ENCODE measurements at places on chromosomes 2 and 18.

- no peak for DNase-seq
Observed at GRCh38 chr2:10520154-10520553, 72.0 kb upstream of the ODC1 start.

GRCh38 chr2:72830273-72830672, 4.4 kb upstream of the EXOC6B start:
- DNase-seq, result no peak

DNA sequence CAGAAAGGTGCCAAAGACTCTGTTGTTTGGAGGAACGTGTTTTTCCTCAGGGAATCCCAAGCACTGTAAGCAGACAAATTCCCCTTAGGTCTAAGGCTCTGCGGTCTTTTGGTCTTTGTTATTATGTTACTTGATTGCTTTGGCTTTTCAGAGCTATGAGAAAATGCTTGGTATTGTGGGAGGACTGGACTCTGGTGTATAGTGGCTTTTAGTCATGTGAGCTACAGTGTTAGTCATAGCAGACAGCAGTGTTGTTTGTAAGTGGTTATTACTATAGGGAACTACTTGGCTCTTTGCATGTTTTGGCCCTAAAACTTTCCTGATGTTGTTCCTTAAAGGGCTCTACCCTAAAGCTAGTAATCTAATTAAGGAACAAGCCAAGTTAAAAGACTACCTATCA, 956.2 kb upstream of the LRATD1 start:
- DNase-seq, result no peak

DNA sequence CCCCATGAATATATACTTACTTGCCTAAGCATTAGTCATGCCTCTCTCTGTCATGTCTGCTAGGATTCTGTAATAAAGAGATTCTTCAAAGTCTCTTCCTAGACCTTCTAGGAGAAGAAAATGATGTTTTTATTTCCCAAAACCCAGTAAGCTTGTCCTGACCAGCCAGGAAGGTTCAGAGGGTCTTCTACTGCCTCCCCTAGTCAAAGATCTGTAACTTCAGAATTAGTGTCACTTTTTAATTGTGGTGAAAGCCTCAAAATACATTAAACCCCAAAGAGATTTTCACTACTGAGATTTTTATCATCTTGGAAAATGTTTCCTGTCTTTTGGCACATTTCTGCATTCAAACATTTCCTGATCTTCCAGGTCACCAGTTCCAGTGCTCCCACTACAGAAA, 232.9 kb upstream of the STK17B start:
- DNase-seq, result no peak

- no peak for DNase-seq
Observed at GRCh38 chr2:10359246-10359645, 56.5 kb downstream of the HPCAL1 start.

- peak; percentile 75 for DNase-seq
Observed at GRCh38 chr2:75608684-75609333, 37.8 kb upstream of the MRPL19 start.
